ENCODE measurements at places on chromosomes 7 and 10.
A peak's percentile ranks its signal among the peaks of the same experiment; 100 is the strongest.

DNA sequence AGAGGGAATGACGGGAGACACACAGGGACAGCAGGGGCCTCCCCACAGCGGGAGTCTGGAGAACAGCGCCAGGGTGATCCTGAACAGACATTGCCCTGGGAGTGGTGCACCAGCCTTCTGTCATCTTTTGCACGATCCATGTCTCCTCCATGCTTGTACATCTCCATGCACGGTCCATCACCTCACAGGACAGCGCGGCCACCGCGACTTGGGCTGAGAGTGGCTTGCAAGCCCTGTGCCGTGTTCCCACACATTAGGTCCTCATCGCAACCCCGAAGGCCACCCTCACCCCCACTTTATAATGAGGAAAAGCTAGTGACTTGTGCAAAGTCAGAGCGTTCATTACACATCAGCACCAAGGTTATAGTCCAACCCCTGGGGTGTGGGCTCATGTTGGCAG lies 64.7 kb downstream of the CDH23 start:
- DNase-seq, result no peak

DNA sequence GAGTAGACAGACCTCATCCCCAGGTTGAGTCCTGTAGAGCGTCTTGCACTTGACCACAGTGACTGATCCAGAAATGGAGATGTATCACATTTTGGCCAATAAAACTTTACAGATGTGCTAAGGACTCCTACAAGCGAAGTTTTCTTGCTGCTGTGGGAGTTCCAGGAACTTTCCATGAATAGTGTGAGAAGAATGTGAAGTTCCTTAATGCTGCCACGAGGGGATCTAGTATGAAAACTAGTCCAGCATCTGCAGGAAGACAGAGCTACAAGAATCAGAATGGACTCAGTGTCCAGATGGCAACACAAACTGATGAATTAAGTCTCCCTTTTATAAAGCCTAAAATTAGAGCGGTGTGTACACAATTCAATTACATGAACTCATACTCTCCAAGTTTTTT lies 14.8 kb upstream of the LSM8 start:
- no peak for DNase-seq

DNA sequence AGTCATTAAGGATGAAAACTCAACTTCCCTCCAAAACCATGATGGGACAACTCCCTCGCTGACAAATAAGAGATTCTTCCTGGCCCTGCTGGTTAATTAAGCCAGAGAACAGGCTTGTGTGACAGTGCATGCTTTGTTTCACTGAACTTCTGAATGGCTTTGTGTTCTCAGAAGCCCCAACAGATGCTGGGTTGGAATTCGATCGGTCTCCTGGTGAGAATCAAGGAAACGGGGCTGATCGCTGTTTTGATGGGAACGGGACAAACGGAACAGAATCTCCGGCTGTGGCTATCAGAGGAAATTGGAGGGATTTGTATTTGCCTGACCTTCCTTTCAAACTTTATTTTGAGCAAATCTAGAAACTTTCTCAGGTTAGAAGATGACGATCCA lies 145.0 kb downstream of the RNF216 start:
- no peak for DNase-seq

- no peak for DNase-seq
Measured at GRCh38 chr7:53315981-53316380, 280.5 kb downstream of the POM121L12 start.

- DNase-seq, result no peak
Measured at GRCh38 chr10:28082885-28083284, 84.0 kb upstream of the ODAD2 start.

GRCh38 chr10:26481315-26481692 lies 43.2 kb downstream of the APBB1IP start:
- no peak for DNase-seq

DNA sequence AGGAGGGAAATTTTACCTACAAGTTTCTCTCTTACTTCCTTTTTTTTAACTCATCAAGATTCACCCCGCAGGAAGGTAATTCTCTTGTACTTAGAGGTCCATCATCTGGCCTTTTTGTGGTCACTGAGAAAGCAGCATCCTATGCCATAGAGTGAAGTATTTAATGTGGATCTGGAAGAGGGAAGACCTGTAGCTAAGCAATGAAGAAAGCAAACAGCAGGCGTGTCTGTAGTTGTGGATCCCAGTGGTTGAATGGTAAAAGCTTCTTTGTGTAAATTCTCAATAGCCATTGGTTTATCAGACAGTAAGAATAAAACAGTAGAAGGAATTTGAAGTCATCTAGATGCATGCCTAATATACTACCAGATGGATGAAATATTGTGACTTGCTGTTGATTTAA lies 196.4 kb downstream of the ANKRD7 start:
- no peak for DNase-seq

DNA sequence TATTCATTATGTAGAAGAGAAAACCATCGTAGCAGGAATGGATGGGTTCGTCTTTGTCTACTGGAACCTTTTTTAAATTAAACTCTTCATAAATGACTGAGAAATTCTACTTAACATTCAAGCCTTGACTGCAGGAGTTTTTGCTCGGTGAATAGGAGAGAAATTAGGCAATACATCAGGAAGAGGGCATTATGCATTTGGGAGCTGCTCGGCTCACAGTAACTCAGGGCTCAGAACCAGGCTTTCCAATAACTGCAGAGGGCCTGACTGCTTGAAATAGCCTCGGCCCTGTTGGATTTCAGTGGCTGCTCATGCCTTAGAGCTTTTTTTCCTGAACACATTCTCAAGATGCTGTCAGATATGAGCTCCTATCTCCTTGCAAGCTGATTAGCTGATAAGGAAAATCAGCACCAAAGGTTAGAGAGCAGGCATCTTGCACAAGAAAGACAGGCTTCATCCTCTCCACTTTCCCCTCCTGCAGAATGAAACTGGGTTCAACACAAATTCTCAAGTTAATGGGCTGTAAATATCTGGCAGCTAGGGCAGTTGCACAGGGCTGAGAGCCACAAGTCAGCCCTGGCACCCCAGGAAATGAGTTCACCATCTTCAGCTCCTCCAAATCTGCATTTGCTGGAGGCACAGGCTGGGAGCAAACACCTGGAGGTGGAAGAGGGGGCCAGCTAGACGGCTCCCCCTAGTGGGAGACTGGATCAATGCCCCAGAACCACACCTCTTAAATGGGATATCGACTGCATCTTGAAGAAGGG lies 24.3 kb downstream of the TECTB start:
- DNase-seq, result peak; percentile 77

GRCh38 chr10:118952493-118953295 lies 76.8 kb upstream of the NANOS1 start:
- no peak for DNase-seq

- DNase-seq, result peak; percentile 82
Measured at GRCh38 chr10:99412099-99412498, 18.3 kb downstream of the GOT1 start.

DNA sequence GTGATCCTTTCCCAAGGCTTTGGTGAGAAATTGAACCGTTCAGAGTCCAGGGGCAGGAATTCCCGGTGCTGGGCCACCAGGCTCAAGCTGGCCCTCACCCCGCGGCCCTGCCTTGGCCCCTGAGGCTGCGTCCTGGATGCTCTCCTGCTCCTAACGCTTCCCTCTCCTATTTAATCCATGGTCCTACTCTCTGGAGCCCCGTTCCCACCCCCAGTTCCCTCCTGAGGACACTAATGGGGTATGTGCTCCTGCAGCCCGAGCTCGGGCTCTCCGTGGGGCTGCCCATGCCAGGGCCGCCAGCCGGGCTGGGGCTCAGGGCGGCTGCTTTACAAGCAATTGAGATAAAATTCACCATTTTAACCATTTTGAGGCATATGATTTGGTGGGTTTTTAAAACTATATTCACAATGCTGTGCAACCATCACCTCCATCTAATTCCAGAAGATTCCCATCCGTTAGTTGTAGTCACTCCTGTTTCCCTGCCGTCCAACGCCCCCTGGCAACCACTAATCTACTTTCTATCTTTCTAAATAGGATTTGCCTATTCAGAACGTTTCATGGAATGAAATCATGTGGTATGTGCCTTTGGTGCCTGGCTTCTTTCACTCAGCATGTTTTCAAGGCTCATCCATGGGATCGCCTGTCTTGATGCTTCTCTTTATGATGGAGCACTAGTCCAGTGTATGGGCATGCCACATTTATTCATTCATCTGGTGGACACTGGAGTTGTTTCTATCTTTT lies 33.0 kb downstream of the ADAMTS14 start:
- no peak for DNase-seq

GRCh38 chr10:60853107-60853506 lies 74.8 kb downstream of the CDK1 start:
- no peak for DNase-seq

GRCh38 chr7:91771921-91772815 lies 108.3 kb downstream of the MTERF1 start:
- DNase-seq, result peak; percentile 14

- DNase-seq, result no peak
Measured at GRCh38 chr10:26323219-26323618, 106.6 kb downstream of the GAD2 start.

DNA sequence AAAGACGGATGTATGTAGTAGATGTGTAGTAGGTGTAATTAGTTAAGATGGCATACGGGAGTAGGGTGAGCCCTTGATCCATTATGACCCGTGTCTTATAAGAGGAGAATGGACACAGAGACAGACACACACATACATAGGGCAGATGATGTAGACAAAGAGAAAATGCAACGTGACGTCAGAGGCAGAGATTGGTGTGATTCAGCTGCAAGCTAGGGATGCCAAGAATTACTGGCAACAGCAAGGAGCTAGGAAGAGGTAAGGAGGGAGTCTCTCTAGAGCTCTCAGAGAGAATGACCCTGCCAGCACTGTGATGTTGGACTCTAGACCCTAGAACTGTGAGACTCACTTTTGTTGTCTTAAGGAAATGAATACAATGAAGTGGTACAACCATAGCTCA lies 247.0 kb upstream of the HABP2 start:
- DNase-seq, result no peak

DNA sequence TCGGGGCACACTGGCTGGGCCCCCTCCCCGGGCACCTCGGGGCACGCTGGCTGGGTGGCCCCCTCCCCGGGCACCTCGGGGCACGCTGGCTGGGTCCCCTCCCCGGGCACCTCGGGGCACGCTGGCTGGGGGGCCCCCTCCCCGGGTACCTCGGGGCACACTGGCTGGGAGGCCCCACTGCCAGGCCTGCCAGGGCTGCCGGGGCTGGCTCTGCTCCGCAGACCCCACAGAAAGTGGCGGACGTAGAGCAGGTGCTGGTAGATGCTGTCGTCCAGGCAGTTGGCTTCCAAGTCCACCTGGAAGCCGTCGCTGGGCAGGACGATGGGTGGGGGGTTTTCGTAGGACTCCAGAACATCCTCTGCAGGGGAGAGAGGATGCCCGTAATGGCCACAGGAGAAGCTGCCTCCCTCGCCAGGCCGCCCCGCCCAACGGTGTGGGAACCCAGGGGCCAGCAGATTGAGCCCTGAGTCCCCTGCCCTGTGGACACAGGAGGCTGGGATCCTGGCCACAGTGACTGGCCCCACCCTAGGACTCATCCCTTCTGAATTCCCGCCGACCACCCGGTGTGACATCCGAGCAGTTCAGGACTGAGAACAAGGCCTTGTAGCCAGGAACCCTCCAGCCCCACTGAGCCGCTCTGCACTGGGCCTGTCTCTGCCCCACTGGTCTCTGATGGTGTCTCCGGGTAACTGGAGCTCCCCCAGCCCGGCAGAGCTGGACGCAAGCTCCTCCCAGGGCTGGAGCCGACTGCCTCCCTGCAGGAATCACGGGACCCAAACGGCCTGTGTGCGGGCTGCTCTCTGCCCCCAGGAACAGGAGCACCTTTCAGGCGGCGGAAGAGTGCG lies 28.2 kb downstream of the AP5Z1 start:
- DNase-seq, result no peak

DNA sequence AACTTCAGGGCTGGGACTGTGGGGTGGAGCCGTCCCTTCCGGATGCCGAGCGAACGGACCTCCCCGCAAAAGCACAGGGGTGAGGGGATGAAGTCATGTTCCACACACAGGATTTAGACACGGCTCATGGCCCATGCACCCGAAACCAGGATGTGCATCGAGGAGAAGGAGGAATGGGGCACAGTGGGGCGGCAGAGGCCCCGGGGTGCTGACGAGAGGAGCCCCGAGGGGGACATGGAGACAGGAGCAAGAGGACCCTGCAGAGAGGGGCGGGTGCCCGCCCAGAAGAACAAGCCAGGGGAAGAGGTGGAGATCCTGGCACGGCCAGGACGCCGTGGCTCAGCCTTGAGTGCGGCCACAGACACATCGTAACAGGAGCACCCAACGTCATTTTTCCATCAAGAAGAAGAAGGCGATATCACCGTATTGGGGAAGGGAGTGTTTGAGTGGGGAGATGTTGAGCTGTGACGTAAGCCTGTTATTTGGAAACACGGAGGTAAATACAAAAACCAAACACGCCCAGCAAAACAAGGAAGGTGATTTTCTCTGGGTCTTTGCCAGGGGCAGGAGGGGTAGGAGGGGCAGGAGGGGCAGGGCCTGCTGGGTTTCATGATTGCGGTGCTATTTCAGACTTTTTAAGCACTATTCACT lies 25.3 kb upstream of the FOXL3 start:
- peak; percentile 63 for DNase-seq

GRCh38 chr10:4170633-4171314 lies 385.8 kb upstream of the KLF6 start:
- no peak for DNase-seq

DNA sequence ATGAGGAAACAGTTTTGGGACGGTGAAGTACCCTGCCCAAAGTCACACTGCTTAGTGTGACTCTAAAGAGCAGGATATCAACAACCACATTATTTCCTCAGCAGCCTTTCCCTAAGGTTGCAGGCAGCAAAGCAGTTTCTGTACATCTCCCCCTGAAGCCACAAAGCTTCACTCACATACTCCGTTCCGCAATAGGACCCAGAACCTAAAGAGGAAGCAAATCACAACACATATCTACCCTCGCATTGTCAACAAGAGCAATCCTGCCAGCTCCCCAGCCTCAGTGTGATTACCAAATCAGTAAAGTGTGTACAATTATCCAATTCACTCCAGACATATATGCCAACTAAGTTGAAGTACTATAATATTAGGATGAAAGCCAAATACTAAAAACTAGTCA lies 30.8 kb downstream of the VAX1 start:
- no peak for DNase-seq

GRCh38 chr10:62740885-62741745 lies 63.4 kb upstream of the ADO start:
- DNase-seq, result no peak

DNA sequence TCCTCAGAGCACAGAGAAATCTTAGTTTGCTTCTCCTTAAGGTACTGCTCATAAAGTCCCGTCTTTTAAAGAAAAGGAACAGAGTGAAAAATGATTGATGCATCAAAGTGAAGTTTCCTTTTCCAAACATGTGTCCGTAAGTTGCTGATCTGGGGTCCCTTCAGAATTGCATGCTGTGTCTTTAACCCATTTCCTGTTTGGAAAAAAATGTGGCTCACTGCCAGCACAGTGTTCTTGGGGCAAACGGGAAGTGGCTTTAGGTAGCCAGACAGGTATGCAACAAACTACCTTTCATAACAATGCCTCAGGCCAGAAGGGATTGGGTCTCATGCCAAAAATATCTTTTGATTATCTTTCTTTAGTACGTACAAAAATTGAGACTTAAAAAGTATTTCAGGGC lies 50.9 kb downstream of the TFAM start:
- no peak for DNase-seq
